ENCODE measurements at places on chromosomes 1 and 21.

DNA sequence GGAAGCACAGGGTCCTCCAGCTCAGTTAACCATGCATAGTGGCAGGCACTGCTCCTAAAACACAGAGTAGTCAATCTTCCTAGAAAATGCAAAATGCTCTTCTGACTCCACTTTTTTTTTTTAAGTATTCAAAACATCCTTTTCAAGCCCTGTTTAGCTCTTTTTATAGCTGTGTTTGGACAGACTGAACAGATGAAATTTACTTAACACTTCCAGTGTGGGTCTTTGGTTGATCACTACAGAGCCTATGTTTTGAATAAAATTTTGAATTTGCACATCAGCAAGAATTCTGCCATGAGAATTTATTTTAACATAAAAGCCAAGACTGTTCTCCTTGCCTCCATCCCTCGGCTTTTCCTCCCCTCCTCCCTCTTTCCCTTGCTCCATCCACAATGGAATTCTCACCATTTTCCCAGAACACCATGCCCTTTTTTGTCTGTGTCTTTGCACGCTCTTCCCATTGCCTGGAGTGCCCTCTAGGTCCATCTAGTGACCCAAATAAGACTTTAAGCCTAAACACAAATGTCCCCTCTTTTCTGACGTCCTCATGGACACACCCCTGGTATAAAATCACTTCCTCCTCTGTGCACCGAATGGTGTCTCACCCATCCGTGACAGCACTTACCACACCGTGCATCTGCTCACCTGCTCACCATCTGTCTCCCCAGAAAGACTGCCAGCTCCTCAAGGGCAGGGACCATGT, 24.0 kb upstream of the CPT2 start:
- DNase-seq, result peak; percentile 74

DNA sequence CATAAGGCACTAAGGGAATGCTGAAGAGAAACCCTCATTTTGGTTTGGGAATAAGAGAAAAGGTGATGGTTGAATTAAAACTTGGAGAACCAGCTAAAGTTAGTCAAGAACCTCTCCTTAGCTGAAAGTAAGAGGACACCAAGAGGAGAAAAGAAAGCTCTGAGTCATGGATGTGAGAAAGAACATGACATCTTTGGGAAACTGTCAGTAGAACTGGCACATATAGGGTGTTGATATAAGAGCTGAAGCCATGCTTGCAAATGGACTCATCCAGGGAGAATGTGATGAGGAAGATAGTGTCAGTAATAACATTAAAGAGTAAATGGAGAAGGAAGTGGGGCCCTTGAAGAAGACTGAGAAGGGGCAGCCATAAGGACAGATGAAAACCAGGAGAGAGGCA, 54.3 kb downstream of the LRRC8C start:
- DNase-seq, result peak; percentile 18

DNA sequence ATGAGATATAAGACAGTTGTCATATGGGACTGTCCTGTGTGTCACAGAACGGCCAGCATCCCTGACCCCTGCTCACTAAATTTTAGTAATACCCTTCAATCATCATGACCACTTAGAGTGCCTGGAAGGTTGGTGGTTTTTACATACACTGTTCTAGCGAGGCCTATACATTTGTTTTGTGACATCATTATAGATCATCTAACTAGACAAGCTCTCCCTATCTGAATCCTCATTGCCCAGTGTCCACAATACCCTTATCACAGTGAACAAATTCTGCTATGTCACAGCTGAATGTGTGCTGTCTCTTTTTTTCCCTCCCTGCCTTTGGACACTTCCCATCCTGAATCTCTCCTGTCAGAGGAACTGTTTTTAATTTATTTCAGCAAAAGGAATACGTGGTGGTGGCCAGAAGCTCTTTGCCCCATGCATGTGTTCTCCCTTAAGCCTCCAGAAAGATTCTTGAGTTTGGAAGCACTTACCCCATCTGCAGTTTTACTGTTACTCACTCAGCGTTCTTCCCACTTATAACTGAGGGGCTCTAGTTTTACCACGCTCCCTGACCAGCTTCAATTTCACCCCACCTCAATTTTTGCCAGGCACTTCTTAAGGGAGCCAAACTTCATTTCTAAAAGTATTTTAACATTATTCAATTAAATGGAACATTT, 70.3 kb downstream of the OLFML2B start:
- DNase-seq, result no peak

DNA sequence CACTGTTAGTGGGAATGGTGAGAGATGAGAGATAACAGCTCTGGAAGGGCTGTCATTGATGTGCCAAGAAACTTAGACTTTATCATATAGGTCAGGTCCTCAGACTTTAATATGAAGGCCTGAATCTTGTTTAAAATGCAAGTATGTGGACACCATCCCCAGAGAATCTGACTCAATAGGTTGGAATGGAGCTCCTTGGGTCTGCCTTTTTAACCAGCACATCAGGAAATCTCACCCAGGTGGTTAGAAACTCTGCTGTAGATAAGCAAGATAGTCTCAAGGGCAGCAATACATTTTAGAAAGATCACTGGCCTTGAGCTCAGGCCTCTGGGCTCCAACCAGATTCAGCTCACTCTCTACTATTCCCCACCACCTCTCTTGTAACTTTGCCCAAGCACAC, 180.4 kb downstream of the SLC44A5 start:
- no peak for DNase-seq

DNA sequence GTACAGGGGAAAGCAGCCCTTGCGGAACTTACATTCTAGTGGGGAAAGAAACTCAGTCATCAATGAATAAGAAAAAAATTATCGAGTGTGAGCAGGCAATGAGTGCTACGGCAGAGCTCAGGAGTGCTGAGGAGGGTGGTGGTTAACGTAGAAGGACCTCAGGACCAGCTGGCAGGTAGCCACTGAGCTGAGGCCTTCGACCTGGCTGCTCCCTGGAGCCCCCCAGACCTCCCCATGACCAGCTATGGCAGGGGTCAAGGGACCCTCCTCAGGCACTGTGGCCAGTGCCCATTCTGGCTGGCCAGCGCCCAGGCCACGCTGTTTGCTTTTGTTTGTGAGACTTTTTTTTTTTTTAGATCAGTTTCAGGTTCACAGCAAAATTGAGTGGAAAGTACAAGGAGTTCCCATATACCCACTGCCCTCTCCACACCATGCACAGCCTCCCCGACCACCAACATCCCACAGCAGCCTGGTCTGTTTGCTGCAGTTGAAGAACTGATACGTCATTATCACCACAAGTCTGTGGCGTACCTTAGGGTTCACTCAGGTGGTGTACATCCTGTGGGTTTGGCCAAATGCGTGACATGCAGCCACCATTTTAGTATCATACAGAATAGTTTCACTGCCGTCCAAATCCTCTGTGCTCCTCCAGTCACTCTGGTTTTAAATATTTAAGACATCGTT, 11.8 kb upstream of the TTC22 start:
- no peak for DNase-seq

DNA sequence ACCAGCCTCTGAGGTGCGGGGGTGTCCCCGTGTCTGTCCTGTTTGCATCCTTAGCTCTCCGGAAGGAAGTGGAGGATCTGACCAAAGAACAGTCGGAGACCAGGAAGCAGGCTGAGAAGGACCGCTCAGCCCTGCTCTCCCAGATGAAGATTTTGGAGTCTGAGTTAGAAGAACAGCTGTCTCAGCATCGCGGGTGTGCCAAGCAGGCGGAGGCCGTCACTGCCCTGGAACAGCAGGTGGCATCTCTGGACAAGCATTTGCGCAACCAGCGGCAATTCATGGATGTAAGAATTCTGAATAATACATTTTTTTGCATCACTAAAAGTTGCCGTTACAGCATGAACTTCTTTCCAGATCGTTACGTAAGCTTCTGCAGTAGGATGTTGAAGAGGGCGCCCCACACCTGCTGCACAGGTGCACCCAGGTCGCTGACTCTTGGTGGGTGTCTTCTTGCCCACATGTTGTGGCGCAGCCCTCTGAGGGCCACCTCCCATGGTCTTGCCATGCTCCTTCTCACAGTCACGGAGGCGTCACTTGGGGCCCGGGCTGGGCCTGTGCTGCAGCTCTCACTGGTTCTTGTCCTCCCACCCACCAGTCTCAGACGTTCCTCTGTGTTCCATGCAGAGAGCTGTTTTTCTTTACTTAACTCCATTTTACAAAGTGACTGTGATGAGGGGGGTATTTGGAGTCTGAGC, 61.3 kb upstream of the DIP2A start:
- no peak for DNase-seq

DNA sequence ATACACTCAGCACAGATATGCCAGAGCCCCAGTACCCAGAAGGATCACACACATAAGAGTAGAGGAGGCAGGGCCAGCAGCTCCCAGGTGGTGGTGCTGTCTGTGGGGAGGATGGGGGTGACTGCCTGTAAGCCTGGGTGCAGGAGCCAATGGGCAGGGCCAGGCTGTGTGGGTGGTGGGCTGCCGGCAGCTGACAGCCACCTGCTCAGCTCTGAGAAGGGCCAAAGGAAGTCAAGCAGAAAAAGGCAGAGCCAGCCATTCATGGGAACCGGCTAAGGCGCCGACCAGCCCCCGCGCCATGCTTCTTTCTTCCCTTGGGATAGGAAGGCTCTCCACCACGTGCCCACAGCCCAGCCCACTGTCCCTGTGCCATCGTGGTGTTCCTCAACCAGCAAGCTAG, 14.1 kb downstream of the PIK3C2B start:
- DNase-seq, result no peak

DNA sequence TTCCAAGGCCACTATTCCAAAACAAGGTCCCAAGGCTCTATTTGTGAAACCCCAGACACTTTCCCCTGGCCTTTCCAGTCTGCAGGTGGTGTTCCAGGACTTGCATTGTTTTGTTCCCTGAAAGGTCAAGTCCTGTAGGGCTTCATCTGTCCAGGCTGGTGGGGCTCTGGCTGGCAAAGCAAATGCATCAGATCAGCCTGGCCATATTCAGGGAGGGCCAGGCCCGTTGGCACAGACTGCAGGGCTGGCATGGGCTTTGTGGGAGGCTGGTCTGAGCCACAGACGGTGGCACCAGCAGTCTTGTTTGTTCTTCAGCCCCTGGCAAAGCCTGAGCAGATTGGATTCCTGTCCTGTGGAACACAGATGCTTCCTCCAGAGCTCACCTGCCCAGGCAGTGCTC, 93.0 kb downstream of the SPATA46 start:
- DNase-seq, result no peak

DNA sequence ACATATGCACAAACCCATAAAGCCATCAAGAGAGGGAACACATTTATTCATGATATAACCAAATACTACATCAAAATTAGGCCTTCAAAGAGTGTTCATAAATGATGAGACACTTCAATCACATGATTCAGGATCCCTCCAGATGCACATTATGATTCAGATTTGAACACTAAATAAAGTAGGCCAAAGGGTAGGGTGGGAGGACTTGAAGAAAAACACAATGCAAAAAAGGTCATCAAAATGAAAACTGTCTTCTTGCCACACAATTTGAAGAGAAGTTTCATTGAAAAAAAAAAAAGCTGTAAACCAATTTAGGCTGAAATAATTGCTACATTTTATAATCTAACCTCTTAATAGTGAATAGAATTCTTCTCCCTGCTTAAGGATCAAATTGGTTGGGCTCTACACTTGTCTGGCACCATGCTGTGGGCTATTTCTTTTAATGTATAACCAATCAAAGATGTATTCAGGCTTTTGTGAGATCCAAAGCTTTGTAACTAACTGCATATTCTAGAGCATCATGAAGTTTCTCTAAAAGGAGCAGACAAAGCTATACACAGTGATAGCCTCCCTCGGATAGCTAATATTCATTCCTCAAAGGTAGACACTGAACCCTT, 58.1 kb downstream of the ZSWIM5 start:
- DNase-seq, result no peak

DNA sequence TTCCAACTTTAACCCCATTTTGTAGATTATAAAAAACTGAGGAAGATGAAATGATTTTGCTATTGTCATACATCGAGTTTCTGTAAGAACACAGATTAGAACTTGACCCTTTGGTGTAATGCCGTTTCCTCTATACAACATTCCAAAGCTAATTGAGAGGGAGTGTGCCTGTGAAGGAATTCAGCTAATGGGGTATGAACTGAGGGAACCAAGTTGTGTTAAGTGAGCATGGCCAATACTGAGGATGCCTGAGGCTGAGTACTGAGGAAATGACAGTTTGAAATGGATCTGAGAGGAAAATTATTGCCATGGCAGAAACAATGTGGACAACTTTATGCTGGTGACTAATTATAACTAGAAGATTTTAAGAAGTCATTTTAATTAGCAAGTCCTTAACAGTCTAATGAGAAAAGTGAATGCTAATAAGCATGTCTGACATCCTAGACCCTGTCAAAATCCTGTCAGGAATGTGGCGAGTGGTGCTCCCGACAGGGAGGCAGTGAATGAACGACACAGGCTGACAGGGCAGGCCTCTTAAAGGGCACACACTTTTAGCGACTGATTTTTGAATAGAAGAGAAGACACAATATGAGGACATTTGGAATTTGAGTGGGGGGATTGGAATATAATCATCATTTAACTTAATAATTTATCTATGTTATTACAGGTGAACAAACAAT, 262.5 kb downstream of the HLX start:
- no peak for DNase-seq

DNA sequence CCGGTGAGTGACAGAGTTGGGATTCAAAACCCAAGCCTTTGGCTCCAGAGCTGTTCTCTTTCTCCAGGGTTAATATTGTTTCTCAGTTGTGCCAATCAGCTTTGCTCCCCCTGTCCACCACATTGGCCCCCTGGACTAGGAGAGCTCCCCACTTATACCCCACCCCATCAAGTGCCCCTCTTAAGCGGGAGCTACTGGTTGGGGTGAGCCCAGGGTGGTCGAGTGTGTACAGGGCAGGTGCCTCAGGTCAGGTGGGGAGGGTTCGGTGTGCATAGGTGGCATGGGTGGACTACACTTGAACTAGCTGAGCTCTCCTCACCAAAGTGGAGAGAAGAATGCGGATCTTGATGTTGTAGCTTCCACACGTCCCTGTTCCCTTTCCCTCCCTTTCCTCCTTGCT, 14.2 kb downstream of the KCNA2 start:
- no peak for DNase-seq

GRCh38 chr1:55276671-55277376, 61.7 kb upstream of the USP24 start:
- no peak for DNase-seq

DNA sequence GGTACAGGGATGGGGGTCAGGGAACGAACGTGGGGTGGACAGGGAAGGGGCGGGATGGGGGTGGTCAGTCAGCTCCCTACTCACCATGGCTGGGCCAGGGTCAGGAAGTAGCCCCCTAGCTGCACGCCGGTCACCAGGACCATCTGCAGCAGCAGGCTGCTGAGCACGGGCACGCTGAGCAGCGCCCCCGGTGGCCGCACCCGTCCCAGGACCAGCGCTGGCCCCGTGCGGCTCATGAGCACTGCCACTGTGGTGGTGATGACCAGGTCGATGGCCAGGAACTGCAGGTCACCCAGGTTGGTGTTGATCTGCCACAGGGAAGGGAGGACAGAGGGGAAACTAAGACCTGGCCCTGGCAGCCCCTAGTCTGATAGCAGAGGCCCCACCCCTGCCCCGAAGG, 6.5 kb upstream of the MFAP2 start:
- DNase-seq, result no peak

- DNase-seq, result no peak
Measured at GRCh38 chr1:3393987-3394920, 60.2 kb upstream of the ARHGEF16 start.

GRCh38 chr21:40563900-40564299, 283.1 kb downstream of the DSCAM start:
- DNase-seq, result no peak

- peak; percentile 92 for DNase-seq
Measured at GRCh38 chr1:179143322-179143721, 61.5 kb downstream of the TOR3A start.

All from EL (cell line).